Pons (tissue), 1 donor: ENCODE measurements at places on chromosomes 4 and X.

DNA sequence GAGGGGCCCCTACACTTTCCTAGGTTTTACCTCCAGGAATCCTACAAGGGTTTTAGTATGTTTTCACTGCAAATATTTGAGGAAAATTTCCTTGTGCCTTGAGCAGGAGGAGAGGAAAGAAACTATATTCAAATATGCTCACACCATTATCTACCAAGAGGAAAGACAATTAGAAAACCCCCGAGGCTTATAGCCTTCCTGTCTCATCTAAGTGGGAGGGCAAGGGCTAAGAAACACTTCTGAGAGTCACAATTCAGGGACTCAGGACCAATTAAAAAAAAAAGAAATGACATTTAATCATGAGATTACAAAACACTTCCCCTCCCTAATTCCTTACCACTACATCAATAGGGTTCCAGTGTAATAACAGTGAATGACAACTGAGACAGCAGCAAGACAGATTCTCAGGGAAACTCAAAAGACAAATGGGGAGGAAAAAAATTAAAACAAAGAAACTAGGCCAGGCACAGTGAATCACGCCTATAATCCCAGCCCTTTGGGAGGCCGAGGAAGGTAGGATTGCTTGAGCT is 45.6 kb downstream of the ATRX start:
- no peak for DNase-seq

DNA sequence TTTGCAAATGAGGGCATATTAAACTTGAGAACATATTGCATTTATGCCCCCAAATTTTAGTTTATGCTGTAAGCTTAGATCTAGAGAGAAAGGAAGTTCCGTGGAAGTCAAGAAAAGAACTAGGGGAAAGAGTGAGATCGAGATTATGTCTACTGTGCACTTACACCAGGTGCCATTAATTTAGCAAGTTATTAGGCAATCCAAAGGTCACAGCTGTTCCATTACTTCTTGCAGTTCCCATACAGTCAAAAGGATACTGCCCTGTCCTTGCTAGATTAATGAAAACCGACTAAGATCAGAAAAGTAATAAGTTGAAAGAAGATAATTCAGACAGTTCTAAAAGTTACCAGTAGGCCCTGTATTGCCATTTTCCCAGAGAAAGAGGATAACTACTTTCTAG is 49.3 kb upstream of the SLC7A11 start:
- no peak for DNase-seq

DNA sequence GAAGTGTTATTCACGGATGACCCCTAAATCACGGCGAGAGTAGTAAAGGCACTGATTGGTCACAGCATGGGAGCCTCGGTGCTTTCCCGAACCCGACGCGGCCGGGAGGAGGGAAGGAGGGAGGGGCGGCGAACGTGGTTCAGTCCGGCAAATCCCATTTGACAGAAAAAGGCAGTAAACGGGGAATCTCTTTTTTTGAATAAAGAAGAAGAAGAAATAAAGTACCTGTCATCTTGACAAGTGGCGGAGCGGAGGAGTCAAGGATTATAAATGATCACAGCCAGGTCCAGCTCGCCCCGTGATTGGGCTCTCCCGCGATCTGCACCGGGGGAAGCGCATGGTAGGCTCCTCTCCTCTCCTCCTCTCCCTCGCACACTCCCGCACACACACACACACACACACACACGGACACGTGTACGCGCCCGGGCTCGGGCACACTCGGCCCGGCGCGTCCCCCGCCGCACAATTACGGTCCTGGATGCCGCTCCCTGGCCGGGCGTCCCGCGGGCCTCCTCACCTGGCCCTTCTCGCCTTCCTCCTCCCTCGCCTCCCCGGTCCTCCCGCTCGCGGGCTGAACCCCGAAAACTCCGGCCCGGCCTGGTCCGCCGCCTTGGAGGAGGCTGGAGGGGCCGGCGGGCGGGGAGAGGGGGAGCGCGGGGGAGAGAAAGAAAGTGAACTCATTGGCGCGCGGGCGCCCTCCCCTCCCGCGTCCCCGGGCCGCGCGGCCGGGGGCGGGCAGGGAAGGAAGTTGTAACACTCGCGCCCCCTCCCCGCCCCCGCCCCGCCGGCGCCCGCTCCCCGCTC is 99.2 kb upstream of the TENM3 start:
- no peak for DNase-seq

DNA sequence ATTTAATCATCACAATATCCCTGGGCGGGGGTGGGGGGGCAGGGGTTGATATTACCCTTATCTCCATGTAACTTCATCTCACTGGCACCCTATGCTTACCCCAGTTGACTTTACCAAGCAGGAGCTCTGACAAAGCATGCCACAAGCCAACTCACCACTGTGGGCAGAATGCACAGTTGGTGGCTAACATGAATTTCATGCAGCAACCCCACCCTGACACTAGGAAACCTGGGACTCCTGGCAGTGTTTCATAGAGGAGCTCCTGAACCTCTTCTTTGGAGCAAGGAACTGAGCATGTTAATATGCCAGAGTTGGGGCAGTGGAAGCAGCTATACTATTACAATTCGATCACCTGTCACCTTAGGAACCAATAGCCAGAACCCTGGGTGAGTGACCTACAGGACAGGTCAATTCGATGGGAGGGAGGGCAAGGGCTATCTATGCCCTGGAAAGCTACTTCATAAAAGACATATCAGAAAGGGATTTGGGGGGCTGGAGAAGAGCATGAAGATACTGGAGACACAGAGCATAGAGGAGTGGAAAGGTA is 97.2 kb upstream of the ACSL4 start:
- DNase-seq: no peak

GRCh38 chr4:114149-114548 is 10.2 kb upstream of the ZNF718 start:
- DNase-seq: no peak

DNA sequence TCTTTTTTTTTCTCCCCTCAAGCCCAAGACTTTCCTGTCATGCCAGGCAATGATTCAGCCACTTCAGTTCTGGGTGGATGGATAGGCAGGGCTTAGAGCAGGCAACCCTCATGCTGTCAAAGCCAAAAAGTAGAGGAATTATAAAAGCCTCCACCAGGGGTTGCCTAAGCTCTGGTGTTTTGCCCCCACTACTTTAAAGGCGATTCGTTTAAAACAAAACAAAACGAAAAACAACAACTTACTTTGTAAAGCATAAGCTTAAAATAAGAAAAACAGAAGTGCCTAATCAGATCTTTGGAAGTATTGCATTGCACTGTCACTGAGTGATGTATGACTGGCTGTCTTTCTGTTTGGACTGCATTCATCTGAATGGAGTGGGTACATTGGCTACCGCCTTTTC is 5.3 kb upstream of the IDS start:
- no peak for DNase-seq

DNA sequence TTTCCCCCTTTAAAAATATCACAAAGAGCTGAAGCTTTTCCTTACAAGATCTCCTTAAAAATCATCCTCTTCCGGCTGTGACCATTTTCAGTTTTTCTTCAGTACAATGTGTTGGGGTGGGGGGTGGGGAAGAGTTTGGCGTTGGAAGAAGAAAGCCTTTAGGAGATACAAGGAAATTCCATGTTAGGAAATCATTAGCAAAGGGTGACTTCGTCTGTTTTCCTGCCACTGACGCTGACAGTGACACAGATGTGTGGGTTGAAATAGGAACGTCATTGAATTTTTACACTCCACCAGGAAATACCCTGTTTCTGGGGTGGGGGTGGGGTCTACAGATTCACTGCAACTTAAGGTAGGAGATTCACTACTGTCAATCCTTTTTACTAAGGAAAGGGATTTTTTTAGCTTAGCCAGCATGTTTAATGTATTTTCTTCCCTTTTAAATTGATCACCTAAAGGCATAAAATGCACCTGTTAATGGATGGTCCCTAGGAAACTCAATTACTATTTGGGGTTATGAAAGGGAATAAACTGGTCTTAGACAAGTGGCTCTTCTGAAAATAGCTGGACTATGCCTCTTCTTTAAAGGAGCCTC is 3.9 kb downstream of the MAMLD1 start:
- DNase-seq: no peak

- no peak for DNase-seq
Observed at GRCh38 chrX:25427873-25428555, 412.2 kb upstream of the ARX start.

DNA sequence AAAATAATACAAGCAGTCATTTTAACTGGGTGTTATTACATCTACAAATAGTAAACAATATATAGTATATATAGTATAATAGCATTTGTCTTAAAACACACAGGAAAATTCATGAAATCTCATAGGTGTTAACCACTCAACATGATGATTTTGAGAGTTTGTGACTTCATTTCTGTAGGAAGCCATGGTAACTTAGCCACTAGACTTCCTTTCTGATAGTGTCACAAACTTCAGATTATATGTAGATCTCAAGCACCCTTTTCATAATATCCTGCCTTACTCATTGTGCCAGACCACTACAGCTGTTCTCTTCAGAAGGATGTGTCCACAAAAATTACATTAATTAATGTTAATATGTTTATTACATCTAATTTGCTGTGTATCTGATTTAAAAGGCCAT is 1250.6 kb downstream of the ADGRL3 start:
- DNase-seq: no peak

GRCh38 chrX:15675490-15675921 is 10.9 kb upstream of the CLTRN start:
- no peak for DNase-seq
